Placental pericyte (primary cell): ENCODE measurements at places on chromosomes 7 and 10. TPM values are rescaled to one million over a fixed set of nuclear protein-coding genes. Genes with fewer than 3 reads are reported as not detected.

PNLIP gene
- total RNA-seq = not detected in 2 replicates

PDE1C gene
- total RNA-seq = 0.22 and 2.0 TPM in 2 replicates

CHST3 gene
- total RNA-seq = 16.9 and 26.8 TPM in 2 replicates

GIMAP8 gene
- under 0.01 TPM in 1 of 2 replicates, not detected in the other for total RNA-seq

DTX2 gene
- 9.8 and 11.3 TPM in 2 replicates for total RNA-seq

PROSER2 gene
- 7.4 and 7.7 TPM in 2 replicates for total RNA-seq

SPDYE6 gene
- total RNA-seq = not detected in 2 replicates

CALN1 gene
- not detected in 2 replicates for total RNA-seq

PALD1 gene
- total RNA-seq = under 0.01 and 0.29 TPM in 2 replicates

PSMA2 gene
- 56.5 and 82.6 TPM in 2 replicates for total RNA-seq

TMEM184A gene
- 0.44 and 0.86 TPM in 2 replicates for total RNA-seq

ENTPD1 gene
- total RNA-seq = 1.1 TPM in 1 of 2 replicates, not detected in the other

GTPBP4 gene
- total RNA-seq = 41.8 and 43.2 TPM in 2 replicates

TUBB8 gene
- not detected in 2 replicates for total RNA-seq
